Activated CD4-positive, alpha-beta T cell treated with anti-CD3 and anti-CD28 coated beads, Interleukin-2, amount 10 ng/mL, durations not matched to agents 7 days and 5 days (primary cell): ENCODE measurements at places on chromosomes 4 and X. TPM values are rescaled to one million over a fixed set of nuclear protein-coding genes. Genes with fewer than 3 reads are reported as not detected.

DNA sequence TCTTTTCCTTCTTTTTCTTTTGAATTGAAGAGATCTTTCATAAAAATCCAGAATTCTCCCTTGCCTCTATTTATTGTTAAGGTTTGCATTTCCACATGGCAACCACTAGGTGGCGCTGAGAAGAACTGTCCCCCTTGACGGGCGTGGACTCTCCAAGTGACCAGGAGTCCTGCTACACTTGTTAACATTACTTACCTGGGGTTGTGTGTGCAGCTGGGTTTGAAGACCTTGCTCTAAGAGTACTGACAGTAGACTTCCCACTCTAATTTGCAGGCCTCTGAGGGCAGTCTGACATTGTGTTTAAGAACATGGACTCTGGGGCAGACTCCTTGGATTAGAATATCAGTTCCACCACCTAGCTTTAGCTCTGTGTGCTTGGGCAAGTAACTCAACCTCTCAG lies 52.8 kb downstream of the GPRIN3 start:
- DNase-seq, result peak; percentile 39
- H3K36me3 ChIP-seq, result peaks cover 52% of the 10 kb centered on the region
- H3K4me3 ChIP-seq, result no peak overlapping the region
- peaks cover 71% of the 10 kb centered on the region for H3K4me1 ChIP-seq
- no peak overlapping the region for H3K27ac ChIP-seq

The SULT1B1 gene
- total RNA-seq, result 6.3 TPM

The MED14 gene
- total RNA-seq, result 41.7 TPM

DNA sequence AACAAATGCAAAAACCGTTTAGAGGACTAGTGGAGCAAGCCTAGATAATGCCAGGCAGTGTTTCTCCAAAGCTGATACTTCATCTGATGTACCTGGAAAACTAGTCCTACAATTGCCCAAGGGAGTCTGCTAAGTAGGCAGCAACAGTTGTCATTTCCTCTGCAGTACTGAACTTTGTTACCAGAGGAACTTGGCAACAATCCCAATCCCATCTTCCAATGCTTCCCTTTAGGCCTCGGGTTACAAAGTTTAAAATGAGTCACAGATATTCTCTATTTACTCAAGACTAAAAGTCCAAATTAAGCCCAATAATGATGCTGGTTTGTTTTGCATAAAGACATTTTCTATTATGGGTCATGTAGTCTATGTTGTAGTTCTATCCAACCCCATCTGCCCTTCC lies 120.0 kb upstream of the GLRA2 start:
- no peaks in the 10 kb centered on the region for H3K36me3 ChIP-seq
- no peaks in the 10 kb centered on the region for H3K4me1 ChIP-seq
- H3K27me3 ChIP-seq, result no peaks in the 10 kb centered on the region
- H3K4me3 ChIP-seq, result no peak overlapping the region
- no peak for DNase-seq
- no peak overlapping the region for H3K27ac ChIP-seq

The GTPBP6 gene
- total RNA-seq, result 52.1 TPM
